ENCODE measurements at places on chromosomes 7 and 10.

GRCh38 chr7:151697515-151697895 lies 177.8 kb upstream of the RHEB start:
- DNase-seq: no peak

DNA sequence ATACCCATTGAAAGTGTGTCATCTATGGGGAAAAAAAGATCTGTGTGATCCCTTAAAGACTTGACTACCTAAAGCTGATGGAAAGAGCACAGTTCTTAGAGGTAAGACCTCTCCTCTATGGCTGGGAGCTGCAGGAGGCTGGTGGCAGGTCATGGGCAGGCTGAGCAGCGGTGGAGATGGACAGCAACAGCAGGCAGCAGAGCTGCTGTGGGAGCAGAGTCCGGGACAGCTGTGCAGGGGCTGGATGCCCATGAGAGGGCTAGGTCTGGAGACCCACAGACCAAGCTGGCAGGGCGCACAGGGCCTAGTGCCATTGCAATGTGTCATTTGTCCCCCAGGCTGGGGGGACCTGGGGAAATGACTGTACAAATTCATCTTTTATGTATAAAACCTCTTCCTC lies 13.4 kb upstream of the EPHA1 start:
- DNase-seq: no peak

GRCh38 chr7:109179601-109180000 lies 609.9 kb downstream of the DNAJB9 start:
- no peak for DNase-seq

- DNase-seq: no peak
Measured at GRCh38 chr7:12504149-12504548, 66.4 kb upstream of the SCIN start.

DNA sequence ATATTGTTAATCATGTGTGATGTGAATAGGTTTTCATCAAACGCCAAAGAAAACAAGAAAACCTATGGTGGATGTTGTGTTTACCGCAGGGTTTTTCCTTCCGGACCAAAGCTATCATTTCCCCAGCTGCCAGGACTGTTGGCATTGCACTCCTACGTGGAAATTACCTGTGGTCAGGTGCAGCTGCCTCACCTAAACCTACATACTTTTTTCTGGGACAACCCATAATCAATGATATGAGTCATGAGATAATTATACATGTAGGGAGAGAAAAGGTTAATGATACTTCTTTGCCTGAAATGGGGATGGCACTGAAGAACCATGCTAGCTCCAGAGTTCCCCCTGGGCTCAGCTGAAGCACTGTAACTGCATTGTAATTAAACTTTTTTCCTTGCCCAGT lies 223.6 kb upstream of the SEMA3E start:
- no peak for DNase-seq

DNA sequence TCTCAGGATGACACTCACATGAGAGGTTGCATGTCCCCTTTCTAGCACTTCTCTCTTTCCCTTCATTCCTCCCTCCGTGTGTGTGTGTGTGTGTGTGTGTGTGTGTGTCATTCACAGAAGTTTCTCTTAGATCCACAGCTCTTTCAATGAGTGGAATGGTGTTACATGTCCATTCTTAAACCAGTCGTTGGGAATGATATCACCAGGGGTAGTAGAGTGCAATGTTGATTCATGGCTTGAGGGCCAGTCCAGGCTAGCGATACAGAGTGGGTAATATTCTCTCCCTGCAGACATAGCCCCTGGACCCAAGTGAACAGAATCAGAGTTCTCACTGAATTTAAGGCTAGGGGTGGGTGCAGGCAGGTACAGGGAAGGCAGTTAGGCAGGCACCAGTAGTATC lies 187.8 kb downstream of the SDK1 start:
- no peak for DNase-seq

DNA sequence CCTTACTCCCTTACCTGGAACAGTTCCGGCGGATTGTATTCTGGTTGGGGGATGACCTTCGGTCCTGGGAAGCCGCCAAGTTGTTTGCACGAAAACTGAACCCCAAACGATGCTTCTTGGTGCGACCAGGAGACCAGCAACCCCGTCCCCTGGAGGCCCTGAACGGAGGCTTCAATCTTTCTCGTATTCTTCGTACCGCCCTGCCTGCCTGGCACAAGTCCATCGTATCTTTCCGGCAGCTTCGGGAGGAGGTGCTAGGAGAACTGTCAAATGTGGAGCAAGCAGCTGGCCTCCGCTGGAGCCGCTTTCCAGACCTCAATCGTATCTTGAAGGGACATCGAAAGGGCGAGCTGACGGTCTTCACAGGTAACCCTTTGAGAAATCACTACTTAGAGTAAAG lies 1.7 kb downstream of the TWNK start:
- no peak for DNase-seq

- DNase-seq: no peak
Measured at GRCh38 chr10:31724296-31724695, 204.3 kb downstream of the ARHGAP12 start.

- no peak for DNase-seq
Measured at GRCh38 chr10:108990441-108990840, 932.9 kb downstream of the XPNPEP1 start.

DNA sequence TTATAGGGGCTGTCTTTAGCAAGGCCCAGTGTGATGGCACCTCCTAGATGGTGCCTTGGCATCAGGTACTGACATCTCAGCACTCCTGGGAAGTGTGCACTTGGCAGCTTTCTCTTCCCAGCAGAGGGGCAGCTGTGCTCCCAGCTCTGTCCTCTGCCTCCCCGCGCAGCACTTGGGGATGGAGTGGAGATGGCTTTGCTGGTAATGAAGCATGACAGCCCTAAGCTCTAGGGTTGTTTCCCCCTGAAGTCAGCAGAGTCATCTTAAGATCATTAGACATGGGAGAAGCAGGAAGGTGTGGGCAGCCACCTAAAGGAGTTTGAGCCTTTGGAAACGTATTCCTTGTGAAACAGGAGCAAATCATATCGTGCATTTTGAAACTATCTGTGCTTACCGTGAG lies 46.7 kb downstream of the HTRA1 start:
- DNase-seq: no peak

DNA sequence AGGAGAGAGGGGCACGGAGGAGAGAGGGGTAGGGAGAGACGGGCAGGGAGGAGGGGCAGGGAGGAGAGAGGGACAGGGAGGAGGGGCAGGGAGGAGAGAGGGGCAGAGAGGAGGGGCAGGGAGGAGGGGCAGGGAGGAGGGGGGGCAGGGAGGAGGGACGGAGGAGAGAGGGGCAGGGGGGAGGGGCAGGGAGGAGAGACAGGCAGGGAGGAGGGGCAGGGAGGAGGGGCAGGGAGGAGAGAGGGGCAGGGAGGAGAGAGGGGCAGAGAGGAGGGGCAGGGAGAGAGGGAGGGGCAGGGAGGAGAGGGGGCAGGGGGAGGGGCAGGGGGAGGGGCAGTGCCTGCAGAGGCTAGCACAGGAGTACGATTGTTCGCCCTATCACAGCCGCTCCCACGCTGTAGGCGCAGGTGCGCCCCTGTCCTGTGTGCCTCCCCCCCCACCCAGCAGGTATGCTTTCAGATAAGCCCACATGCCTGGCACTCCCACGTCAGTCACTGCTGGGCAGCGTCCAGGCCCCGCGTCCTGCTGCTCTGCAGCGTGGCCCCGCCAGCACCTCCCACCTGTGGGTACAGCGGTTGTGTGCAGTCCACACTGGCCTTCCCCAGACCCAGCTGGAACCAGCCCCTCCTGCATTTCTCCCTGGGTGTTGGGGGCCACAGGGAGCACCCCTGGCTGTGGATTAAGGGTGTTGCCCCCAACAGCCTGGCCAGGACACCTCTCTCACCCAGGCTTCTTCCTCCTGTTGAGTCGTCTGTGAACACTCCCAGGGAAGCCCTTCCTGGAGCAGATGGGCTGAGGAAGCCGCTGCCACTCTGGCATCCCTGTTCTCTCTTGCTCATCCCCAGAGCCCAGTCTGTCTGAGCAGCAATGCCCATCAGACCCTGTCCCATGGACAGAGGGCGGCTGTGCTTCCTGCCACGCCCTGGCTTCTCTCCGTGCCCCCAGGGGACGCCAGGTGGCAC lies 10.8 kb downstream of the NKX6-2 start:
- no peak for DNase-seq

DNA sequence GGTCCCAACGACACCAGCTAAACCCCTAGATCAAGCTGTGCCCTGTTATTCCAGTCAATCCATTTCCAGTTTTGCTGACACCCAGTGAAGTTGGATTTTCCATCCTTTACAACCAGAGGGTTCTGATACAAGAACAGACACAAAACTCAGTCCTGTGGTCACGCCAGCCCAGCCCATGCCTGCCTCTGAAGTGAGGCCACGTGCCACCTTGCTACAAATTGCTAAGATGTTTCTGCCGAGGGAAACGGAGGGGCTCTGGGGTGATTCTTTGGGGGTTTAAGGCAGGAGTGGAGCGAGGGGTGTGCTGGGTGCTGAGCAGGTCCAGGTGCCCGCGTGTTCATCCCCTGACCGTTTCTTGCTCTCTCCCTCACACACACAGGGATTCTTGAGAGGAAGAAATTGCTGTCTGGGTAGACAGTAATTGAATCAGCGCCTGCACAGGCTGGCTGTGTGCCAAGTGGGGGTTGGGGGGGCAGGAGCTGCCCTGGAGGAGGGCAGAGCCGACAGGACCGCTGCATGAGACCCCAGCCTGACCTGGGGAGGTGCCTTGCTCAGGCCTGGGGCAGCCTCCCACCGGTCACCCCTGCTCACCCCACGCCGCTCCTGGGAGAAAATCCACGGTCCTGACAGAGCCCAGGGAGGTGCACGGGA lies 38.1 kb downstream of the ADAP1 start:
- no peak for DNase-seq

DNA sequence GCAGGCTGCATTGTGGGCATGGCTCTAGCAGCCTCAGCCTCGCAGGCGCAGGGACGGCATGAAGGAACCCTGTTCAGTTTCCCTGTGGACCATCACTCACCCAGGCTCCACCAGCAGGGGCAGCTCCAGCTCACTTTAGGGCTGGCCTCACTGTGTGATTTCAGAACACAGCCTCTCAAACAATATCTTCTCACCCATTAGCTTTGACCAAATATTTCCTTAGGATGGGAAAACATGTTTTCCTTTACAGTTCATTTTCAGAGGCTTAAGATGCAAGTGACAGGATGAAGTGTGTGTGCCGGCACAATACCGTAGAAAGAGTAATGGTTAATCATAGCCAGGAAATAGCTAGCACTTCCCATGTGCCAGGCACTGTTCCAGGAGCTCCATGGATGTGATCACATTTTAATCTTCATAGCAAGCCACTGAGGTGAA lies 58.2 kb downstream of the LANCL2 start:
- DNase-seq: no peak

GRCh38 chr10:99330347-99330924 lies 1.3 kb downstream of the CNNM1 start:
- no peak for DNase-seq

- DNase-seq: no peak
Measured at GRCh38 chr7:1422512-1423263, 36.6 kb downstream of the MICALL2 start.

DNA sequence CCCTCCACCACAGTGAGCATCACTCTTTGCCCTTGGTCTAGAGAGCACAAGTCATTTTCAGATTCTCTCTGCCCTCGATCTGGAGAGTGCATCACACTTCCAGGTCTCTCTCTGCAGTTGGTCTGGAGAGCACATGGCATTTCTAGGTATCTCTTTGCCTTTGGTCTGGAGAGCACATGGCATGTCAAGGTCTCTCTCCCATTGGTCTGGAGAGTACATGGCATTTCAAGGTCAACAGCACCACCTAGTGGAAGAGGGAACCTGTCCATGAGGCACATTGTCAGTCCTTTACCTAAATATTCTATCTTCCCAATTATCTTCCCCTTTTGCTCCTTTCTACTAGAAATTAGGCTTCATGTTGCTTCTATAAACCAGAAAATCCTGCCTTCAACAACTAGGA lies 1139.4 kb downstream of the XPNPEP1 start:
- no peak for DNase-seq

Measured in activated naive CD4-positive, alpha-beta T cell treated with Interleukin-2 at 50 U/mL for 16 hours (primary cell).